NCI-H2029 treated with DMSO at 0.1 percent for 48 hours (cell line): ENCODE measurements at places on chromosomes 6 and 20.

GRCh38 chr20:10385850-10386544, 48.0 kb downstream of the MKKS start:
- DNase-seq, result no peak

- no peak for DNase-seq
Observed at GRCh38 chr6:148392671-148393070, 50.0 kb downstream of the SASH1 start.

DNA sequence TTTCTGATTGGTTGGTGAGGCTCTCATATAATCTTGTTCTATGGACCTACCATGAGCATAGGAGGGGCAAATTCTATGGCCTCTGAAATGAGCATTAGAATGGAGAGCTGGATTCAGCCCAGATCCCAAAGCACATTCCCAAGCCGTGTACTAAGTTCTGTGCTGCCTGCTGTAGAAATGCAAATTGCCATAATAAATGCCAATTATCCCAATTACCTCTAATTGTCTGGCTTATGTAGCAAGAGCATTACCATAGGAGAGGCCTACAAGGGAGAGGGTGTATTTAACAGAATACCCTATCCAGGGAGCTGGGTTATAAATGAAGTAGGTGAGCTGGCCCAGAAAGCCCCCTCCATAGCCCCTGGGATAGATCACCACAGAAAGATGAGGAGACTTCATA, 126.8 kb downstream of the LRFN2 start:
- no peak for DNase-seq

DNA sequence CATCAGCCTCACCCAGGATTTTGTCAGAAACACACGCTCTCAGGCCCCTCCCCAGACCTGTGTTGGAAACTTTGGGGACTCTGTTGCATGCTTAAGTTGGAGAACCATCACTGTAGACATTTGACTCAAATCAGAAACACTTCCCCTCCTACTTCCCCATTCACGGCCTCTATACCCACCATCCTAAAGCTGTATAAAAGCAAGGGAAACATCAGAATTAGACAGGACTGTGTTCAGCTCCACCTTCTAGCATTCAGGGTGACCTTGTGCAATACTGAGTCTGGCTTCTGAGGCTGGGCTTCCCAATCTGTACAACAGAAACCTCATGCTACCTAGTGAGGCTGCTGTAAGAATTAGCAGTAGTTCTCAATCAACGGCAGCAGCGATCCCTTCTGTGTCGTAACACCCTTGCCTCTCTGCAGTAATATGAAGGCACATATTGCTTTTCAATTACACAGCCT, 252.3 kb downstream of the LY86 start:
- no peak for DNase-seq

- no peak for DNase-seq
Observed at GRCh38 chr6:157847846-157848245, 24.8 kb downstream of the SNX9 start.

- no peak for DNase-seq
Observed at GRCh38 chr20:10371467-10371866, 62.6 kb downstream of the MKKS start.

DNA sequence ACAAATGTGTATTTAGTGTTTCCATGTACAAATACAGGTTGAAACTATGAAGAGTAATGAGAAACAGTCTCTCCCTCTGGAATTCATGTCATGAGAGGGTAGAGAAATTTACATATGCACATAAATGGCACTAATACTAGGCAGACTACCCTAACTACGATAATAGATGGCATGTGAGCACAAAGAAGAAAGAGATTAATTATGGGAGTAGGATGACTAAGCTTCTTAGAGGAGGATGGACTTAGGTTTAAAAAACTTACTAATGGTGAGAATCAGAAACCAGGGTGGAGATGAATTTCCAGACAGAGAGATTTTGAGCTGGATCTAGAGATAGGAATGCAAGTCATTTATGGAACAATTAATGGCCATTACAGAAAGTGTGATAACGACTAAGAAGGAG, 225.3 kb upstream of the HTR1E start:
- DNase-seq, result no peak

GRCh38 chr6:3019065-3019464, 19.4 kb downstream of the NQO2 start:
- no peak for DNase-seq
